DMS79 (cell line): ENCODE measurements at places on chromosomes 6 and 20.

DNA sequence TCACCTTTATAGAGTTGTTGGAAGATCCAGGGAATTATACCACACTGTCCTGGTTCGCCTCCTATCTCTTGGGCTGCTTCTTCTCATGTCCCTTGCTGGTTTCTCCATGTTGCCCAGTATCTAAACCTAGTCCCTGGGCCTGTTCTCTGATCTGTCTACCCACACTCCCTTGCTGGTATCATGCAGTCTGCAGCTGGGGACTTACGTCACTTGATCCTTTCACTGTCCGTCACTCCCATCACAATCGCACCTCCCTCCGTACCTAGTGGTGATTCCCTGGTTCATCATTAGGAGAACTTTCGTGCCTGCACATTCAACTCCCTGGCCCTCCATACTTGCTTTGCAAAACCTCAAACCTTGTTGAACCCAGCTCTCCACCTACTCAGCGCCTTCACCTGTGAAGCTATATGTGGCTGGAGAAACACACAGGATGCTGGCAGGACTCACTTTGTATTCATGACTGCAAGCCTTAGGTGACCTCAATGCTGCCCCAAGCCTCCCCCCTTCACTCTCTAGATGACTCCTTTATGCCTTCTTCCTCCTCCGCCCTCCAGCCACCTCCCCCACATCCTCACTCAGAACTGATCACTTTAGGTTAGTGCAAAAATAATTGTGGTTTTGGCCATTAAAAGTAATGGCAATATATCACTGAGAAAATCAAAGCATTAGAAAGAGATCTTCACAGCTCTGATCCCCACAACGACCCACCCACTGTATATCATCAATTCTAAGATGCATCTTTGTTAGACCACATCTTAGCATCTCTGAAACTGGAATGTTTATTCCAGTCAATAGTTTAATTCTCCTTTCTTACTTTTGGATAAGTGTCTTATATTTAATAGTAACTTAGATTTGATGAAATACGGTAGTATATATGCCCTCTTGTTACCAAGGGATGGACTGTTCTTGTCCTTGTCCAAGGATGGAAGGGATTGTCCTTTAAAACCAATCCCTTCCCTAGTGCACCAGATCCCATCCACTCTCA lies 26.4 kb downstream of the GDAP1L1 start:
- DNase-seq: no peak

GRCh38 chr6:98885330-98885729 lies 51.0 kb downstream of the POU3F2 start:
- DNase-seq: no peak

DNA sequence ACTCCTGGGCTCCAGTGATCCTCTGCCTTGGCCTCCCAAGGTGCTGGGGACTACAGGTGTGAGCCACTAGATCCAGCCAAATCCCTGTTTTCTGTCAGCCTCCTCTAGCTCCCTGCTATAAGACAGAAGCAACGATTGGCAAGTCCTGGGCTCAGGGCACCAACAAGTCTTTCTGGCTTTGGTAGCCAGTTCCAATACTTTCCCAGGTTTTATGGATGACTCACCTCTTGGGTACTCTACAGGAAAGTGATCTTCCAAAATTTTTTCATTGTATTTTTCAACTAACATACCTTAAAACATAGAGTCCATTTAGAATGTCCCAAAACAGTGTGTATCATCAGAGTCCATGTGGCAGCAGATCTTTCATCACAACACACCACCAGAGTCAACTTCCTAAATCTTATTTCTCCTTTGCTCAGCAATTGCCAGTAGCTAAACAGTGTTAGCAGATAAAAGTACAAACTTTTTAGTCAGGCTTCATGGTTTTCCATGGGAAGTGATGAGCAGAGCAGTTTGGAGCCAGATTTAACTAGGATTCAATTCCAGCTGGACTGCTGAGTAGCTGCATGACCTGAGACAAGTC lies 13.3 kb downstream of the GABBR1 start:
- no peak for DNase-seq

DNA sequence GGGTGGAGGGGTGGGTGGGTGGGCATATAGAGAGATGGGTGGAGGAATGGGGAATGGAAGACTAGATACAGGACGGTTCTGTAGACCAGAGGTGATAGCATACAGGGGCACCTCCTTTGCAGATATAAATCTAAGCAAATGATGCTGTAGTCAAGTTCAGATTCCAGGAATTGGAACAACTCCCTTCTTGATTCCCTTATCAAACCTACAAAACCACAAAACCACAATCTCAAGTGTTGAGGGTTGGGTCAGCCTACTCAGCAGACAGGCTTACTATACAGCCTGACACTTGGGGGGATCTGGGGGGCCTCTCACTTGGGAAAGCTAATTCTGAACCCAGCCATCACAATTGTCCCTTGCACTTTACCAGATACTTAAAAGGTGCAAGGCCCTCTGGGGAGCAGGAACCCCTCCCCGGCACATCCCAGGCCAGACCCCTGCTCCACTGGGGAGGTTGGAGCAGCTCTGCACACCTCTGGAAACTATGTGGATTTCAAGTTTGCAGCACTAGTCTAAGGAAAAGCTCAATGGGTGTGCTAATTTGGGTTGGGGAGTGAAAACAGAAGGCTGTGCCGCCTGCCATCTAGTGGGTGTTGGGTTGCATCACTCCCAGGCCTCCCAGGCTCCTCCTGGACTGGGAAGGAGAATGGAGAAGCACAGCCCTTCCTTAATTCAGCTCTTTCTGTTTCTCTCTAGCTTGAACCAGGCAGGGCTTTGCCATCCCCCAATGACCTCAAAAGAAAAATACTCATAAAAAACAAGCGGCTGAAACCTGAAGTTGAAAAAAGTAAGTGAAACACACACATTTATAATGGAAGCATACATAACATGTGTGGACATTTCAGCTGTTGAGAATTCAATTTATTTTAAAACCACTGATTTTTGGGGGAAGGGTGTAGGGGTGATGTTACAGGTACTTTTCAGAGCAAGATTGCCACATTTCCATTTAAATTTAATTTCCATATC lies 121.2 kb upstream of the LAMP5 start:
- peak; percentile 6 for DNase-seq
